CD4-positive, alpha-beta T cell treated with Interferon gamma for 1 hour (primary cell): ENCODE measurements at places on chromosomes 4 and X.

- no peak for DNase-seq
These were observed 1.1 kb downstream of the SLC9B2 start for GRCh38 chr4:103075435-103075893.

GRCh38 chr4:132792310-132792709, 356.8 kb upstream of the PCDH10 start:
- no peak for DNase-seq

GRCh38 chrX:133674726-133675470, 259.6 kb upstream of the GPC4 start:
- DNase-seq, result no peak

DNA sequence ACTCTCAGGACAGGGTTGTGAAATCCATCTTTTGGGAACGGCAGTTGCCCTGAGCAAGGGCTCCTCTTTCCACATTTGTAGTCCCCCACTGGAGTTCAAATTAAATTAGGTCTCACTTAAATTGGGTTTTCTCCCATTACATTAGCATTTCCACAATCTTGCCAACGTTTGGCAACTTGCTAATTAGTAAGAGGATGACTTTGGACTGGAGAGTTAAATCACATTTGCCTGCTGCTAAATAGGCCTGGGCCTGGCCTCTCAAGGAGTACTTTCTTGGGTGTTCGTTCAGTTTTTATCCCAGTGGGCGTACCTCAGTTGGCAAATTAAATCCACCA, 33.8 kb downstream of the TNIP3 start:
- no peak for DNase-seq

- DNase-seq, result no peak
These were observed 56.1 kb downstream of the NELFA start for GRCh38 chr4:1952719-1953118.
